ENCODE measurements at places on chromosomes 13 and 19.

DNA sequence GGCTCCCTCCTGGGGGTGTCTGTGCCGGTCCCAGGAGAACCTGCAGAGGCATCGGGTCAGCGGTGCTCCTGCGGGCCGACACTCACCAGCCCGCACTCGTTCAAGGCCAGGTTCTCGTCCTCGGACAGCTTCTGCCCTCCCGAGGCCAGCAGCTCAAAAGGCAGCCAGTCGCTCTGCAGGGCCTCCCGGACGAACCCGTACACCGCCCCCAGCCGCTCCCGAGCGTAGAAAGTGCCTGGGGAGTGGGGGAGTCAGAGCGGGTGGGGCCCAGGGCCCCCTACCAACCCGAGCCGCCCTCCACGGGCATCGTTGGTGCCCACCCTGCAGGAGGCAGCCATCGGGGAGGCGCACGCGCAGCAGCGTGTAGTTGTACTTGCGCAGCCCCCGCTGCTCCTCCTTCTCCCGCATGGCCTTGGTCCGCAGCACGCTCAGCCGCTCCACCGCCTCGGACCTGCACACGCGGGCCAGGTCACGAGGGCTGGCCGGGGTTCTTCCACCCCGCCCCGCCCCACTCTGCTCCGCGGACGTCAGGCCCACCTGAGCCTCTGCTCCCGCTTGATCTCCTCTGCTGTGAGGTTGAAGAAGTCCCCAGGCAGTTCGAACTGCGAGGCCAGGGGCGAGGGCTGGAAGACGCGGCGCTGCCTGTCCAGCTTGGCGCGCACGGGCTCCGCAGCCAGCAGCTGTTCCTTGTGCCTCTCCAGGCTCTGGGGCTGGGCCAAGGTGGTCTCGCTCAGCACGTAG lies 11.5 kb downstream of the UBXN6 start:
- no peak for DNase-seq

GRCh38 chr13:36912973-36913372 lies 7.1 kb downstream of the SMAD9 start:
- DNase-seq, result no peak

- DNase-seq, result no peak
These were observed 102.2 kb upstream of the EDNRB start for GRCh38 chr13:78020861-78021260.

- no peak for DNase-seq
These were observed 25.0 kb upstream of the INTS6 start for GRCh38 chr13:51477653-51478324.

DNA sequence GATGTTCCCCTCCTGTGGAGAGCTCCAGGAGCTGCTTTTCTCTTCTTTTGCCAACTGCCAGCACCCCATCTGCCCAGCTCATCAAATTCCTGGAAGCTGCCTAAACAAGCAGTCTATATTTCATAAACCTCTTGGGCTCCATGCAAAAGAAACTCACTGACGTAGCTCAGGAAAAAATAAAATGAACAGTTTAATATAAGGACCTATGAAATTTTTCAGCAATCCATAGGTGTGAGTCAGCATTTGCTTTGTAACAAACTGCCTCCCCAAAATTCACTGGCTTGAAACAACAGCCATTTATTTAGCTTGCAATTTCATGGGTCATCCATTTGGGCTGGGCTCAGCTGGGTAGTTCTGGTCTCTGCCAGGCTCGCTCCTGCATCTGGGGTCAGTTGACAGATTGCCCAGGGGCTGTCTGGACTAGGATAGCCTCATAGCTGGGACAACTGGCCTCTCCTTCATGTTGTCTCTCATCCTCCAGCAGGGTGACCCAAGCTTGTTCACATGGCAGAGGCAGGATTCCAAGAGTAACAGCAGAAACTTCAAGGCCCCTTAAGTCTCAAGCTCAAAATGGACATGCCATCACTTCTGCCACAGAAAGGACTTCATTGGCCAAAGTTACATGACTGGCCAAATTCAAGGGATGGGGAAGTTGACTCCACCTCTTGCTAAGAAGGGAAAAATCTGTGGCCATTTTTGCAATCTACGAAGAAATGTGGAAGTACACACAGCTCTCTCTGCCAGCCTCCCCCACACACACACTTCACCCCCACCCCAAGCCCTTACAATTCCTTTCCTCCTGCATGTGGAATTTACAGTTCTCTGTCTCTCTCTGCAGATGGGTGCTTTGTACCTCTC lies 7.9 kb upstream of the PVR start:
- DNase-seq, result no peak

- DNase-seq, result no peak
These were observed 56.5 kb downstream of the VAV1 start for GRCh38 chr19:6828698-6829633.

DNA sequence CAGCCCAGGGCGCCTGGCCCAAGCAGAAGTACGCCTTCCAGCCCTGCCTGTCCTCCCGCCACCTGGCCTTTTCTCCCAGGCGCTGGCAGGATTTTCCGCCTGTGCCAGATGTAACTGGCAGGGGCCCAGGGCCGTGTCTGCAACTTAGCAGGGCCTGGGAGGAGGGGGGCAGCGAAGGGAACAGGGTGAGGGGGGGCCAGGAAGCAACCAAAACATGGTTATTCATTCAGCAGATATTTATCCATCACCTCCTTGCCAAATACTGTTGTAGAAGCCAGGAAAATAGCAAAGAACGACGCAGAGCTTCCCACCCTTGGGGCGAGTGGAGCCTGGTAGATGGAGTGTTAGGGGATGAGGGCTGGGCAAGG lies 5.6 kb downstream of the TLE6 start:
- no peak for DNase-seq

DNA sequence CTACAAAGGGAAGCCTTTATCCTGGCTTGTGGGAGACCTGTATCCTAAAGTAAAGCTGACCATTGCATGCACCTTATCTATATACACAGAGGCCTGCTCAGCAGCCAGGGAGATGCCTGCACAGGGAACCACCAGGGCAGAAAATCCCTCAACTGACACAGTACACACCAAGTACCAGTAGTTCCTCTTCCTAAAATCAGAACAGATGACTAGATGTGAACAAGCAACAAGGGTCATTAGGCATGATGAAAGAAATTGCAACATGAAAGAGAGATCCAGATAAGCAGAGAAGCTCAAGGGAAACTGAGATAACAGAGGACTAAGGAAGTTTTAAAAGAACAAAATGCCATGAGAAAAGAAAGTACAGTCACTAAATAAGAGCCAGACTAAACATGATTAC lies 39.7 kb upstream of the SLC7A9 start:
- no peak for DNase-seq

DNA sequence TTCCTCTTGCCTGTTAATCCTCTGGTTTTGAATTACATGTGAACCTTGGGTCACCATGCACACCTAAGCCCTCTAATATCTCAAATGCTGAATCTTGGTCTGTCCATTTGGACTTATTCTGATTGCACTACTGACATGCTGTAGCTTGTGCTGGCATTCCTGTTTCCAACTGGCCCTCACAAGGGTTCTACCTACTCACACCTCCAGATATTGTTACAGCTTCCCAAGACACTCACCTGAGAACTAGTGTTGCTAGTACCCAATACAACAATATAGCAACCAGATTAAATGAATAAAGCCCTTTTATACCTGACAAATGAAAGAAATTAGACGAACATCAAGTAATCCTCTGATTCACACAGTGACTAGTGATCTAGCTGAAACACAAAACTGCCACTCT lies 16.6 kb downstream of the TEX30 start:
- no peak for DNase-seq

DNA sequence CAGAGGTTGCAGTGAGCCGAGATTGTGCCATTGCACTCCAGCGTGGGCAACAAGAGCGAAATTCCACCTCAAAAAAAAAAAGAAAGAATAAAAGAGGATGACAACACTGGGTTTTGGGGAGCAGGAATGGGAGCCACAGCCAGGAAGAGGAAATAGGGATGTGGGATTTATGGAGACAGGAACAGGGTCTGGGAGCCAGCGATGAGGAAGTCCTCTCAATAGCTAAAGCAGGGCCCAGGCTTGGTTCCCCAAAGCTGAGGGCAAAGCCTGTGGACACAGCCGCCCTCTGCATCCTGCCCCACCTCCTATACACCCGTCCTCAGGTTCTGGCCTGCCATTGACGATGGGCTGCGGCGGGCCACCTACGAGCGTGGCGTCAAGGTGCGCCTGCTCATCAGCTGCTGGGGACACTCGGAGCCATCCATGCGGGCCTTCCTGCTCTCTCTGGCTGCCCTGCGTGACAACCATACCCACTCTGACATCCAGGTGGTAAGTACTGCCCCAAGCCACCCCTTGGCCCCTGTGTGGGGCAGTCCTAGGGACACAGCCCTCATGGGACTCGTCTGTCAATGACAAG lies 13.6 kb downstream of the HIPK4 start:
- DNase-seq, result no peak

- DNase-seq, result no peak
These were observed 14.5 kb downstream of the NKPD1 start for GRCh38 chr19:45146251-45146650.
